ENCODE measurements at places on chromosomes 5 and 9.

GRCh38 chr9:3181049-3181953 lies 337.4 kb upstream of the PUM3 start:
- no peak for DNase-seq

DNA sequence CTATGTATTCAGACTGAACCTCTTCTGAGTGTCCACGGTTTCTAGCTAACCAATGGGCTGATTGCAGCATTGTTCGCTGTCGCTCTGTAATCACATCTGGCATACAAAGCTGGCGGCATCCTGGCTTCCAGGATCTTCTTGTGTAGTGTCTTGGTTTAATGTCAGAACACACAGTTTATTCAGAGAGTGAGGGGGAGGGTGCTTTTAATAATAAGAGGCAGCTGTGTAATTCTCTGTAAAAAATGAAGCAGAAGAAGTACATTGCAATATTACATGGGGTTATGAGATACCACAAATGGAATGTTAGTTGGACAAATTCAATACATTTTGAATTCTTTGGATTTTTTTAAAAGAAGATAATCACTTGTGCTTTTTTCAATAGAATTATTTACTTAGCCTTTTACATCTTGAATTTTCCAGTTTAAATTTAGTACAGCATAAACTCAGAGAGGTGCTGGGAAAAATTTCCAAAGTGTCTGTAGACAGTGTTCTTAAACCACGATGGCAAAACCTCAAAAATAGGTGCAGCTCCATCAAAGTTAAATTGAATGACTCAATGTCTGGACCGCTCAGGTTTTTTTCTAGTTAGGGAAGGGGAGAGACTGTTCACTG lies 206.0 kb downstream of the PCSK1 start:
- DNase-seq, result no peak

DNA sequence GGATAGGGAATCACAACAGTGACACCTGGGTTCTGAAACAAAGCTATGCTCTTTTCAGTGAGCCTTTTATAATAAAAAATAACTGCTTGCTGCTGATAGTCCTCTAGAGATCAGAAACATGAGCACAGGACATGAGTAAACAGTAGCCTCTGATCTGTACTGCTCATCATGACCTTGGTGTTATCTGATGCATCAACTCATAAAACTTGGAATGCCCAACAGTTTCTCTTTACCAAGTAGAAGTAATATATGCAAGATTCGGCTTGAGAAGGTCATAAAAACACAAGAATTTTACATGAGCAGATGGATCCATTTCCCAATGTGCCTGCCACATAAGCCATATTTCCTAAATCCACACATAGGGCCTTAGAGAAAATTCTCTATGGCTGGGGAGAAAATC lies 318.3 kb upstream of the GRAMD2B start:
- no peak for DNase-seq

- DNase-seq, result no peak
These were observed 275.8 kb upstream of the RIOK2 start for GRCh38 chr5:97458851-97459250.

GRCh38 chr5:89595056-89595455 lies 712.1 kb upstream of the MEF2C start:
- no peak for DNase-seq

DNA sequence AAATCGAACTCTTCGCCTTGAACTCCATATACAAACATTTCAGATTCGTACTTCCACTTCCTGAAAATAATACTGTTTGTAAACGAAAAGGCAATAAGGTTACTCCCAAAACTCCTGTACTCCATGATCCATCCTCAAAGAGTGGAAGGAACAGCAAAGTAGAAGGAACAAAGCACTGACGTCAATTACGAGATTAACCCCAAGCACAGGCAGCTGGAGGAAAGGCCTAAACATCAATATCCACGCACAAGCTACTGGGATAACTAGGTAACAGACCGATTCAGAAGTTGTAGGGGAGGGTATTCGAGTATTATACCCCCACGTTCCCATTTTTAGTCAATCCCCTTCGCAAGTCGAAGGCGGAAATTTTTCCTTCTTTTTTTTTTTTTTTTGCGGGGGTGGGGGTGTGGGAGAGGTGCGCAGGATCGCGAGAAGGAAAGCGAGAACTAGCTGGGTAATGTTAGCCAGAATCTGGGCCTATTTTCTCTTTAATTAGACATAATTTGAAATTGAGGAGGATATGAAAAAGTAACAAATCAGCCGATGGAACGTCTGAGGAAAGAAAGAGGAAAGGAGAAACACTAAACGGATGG lies 909 bp downstream of the AFF4 start:
- DNase-seq, result peak; percentile 63

- no peak for DNase-seq
These were observed 6.2 kb downstream of the ADAMTS2 start for GRCh38 chr5:179339081-179339480.

DNA sequence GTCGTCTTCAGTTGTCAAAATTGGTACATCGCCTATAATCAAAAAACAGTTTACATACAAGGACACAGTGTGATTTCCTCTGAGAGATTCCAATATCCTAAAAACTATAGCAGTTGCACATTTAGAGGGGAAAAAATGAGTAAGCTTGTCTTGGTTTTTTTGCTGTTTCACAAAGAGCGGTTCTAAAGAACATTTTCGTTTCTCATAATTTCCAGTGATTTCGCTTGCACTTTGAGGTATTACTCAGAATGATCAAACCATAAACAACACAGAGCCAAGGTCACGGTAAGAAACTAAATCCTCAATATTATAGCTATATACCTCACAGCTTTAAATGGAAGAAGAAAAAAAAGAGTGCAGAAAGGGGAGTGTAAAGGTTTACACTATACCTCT lies 861 bp downstream of the MTX3 start:
- no peak for DNase-seq

DNA sequence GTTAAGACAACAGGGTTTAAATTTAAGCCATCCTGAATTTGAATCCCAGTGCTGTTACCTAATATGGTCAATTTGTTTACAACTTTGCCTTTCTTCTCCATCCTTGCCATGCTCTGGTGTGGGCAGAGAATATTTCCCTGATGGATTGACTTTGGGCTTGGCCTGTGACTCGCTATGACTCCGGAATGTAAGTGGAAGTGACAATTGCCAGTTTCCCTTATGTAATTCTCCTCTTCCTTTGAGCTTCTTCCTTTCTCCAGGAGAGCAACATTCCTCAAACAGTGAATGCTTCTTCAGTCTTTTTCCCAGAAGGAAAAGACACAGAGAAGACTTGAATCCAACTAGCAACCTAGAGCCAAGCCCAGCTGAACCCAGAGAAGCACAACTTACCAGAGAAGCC lies 159.1 kb downstream of the LURAP1L start:
- DNase-seq, result no peak

DNA sequence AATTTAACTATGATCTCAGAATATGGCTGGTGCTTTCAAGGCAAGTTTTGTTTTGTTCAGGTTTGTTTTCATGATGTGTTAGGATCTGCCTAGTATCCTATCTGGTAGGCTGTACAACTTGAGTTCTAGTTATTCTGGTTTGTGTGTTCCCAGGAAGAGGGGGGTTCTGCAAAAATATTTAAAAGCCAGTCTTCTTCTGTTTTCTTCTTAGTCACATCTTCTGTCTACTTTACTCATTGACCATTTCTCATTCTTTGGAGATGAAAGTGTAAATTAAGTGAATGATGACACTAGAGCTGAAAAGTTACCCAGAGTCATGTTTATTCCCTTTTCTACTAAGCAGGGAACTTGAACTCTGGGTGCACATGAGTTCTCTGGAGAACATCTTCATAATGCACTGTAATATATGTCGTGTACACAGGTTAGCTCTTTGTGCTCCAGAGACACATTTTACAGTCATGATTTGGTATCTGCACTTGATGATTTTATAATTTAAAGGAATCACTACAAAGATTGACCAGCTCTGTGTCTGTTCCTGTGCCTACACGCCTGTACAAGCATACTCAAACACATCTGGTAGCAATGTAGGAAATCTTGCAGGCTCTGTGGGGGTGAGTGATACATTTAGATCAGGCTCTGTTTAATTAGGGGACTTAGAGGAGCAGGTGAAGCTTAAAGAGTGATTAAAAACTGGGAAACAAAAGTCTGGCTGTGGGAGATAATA lies 5.0 kb downstream of the SMAD5 start:
- DNase-seq, result no peak

DNA sequence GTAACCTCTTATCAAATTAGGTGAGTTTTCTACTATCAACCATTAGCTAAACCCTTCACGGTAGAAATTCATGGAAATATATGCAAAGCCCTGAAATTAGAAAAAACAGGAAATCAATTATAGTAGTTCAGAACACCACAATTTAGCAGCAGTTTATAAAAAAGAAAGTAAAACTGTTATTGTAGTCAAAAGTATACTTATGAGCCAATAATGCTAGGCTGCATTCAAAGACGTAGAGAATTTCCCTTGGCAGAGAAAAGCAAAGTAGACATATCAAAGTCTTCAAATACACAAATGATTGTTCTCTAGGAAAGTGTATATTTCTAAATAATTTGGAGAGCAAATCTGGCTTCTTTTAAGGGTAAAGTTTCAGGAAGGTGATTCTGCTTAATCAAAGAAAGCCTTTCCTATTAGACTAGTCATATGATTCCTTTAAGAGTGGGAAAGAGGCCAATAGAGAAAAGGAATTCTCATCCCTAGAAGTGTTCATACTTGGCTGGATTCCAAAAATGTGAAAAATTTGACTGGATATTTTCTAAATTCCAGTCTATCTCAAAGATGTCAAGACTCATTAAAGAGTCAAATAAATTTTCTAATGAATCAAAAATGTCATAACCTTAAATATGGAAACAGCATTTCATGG lies 185.5 kb downstream of the SMC2 start:
- no peak for DNase-seq

GRCh38 chr5:125894383-125894782 lies 528.8 kb upstream of the GRAMD2B start:
- no peak for DNase-seq

DNA sequence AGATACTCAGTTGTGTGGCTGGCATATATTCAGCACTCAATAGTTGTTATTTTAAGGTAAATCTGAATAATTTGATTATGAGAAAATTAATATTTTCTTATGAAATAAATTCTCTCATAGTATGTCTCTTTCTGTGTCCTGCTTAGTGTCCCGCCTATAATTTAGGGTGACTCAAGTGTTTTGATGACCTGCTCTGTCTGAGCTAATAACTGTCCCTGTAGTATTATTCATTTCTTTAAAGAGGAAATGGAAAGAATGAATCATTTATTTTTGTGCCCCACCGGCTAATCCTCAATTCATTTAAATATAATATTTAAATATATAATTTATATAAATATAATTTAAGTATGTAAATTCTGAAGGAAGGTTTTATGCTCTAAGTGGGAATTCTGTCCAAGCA lies 4.1 kb downstream of the SLC1A1 start:
- no peak for DNase-seq

DNA sequence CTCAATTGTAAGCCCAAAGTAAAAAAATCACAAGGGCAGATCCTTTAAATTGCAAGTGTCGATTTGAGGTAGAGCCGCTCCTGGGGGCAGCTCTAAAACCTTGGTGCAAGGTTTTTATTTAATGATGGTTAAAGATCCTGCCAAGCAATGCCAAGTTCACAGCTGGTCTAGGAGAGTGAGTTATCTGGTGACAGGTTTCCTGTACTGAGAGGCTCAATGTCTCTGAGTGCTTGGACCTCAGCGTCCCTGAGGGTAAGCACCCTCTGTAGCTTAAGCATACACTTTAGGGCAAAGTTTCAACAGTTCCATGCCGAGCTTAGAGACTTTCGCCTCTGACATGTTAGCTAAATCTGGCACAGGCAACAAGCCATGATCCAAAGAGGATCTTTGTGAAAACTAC lies 119.8 kb upstream of the EGFLAM start:
- no peak for DNase-seq

DNA sequence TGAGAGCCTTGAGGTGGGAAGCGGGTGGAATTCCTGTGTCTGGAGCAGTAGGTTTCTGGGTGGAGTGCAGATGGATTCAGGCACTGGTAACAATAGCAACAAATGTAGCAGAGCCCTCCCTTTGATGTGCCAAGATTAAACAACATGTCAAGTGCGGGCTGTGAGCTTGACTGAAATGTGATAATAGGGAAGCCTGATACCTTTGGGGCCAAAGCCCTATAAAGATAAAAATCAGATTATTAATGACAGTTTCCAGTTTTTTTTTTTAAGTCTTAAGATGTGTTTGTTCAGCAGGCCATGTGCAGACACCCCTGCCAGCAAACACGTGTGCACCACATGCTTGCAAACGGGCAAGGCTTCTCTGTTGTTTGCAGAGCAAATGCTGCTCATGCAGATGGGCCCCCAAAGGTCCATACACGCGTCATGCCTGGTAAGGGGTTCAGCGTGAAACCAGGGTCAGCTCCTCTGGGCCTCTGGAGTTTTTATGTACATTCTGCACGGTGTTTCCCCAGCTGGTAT lies 193.2 kb downstream of the GADD45G start:
- no peak for DNase-seq

- no peak for DNase-seq
These were observed 58.7 kb upstream of the PRR16 start for GRCh38 chr5:120405286-120405864.

DNA sequence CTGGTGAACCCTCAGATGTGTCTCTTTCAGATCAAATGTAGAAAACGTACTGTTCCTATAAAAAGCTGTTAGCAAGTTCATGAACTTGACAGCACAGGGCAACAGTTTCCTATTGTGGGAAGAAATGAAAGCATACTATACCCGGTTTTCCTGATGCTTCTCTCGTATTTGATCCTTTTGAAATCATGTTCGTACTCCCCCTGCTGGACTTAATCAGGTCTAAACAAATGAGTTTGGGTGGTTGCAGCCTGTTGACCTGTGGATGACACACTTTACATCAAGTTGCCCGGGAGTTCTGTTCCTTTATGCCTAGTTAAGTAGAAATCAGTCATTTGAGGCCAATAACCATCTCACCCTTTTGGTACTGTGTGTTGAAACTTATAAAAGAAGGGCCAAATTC lies 1992.3 kb downstream of the MAT2B start:
- peak; percentile 35 for DNase-seq

DNA sequence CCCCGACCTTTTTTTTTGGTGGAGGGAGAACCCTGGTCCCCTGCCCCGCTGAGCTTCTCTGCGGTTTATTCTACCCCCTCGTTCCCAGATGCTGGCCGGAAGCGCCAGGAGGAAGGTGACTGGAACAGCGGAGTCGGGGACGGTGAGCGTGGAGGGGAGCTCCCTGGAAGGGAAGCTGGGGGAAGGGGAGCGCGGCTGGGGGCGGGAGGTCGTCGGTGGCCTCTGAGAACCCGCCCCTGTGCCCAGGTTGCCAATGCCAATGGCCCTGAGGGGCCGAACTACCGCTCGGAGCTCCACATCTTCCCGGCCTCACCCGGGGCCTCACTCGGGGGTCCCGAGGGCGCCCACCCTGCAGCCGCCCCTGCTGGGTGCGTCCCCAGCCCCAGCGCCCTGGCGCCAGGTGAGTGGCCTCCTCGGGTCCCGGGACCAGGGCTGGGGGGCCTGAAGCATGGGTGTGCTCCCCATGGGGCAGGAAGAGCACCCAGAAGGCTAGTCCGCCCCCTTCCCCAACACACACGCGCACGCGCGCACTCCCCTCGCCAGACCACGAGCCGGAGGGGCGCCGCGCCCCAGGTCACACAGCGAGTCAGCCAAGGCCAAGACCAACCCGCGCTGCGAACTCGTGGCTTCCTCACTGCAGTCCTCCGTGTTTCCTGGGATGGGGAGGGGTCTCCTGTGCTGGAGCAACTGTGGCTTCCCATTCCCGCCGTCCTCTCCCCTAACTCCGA lies 10.6 kb downstream of the MYOZ3 start:
- DNase-seq, result peak; percentile 24

All from Kasumi-1 (cell line).